Activated CD4-positive, alpha-beta T cell treated with anti-CD3 and anti-CD28 coated beads, Interleukin-2, Interleukin-4, amounts not matched to agents 100 ng/mL and 50 ng/mL, durations not matched to agents 16 hours and 8 hours (primary cell): ENCODE measurements at places on chromosomes 11 and 22.
A peak's percentile ranks its signal among the peaks of the same experiment; 100 is the strongest.

- no peak for DNase-seq
Observed at GRCh38 chr11:19995145-19995544, 165.1 kb downstream of the DBX1 start.

- DNase-seq: no peak
Observed at GRCh38 chr11:22343371-22344032, 5.3 kb downstream of the SLC17A6 start.

GRCh38 chr11:75733431-75734107 lies 15.9 kb downstream of the MOGAT2 start:
- DNase-seq: peak; percentile 6

DNA sequence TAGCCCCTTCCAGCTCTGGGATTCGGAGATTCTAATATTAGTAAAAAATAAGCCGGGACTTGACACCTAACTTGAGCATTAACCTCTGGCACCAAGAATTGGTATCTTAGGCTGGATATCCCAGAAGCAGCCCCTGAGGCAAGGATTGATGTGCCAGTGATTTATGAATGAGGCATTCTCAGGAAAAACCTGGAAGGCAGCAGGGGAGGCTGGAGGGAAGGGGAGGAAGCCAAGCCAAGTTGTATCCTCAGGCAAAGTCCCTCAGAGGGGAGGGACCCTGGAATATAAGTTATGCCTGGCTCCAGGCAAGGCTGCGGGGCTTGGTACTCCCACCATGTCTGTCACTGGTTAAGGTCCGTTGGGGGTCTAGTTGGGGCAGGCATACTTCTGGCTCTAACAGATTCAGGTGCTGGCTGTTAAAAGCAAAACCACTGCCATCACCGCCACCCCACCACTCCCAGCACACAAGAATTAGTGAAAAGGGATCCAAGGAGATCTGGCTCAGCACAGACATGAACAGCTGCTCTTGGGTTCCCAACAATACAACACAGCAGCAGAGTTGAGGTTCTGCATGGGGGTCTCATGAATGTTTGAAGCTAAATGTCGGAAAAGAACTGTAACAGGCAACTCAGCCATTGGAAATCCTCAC lies 29.8 kb downstream of the LMO2 start:
- DNase-seq: no peak

GRCh38 chr11:17014833-17015626 lies 816 bp upstream of the PLEKHA7 start:
- no peak for DNase-seq

GRCh38 chr22:17575681-17576080 lies 12.4 kb downstream of the SLC25A18 start:
- no peak for DNase-seq

DNA sequence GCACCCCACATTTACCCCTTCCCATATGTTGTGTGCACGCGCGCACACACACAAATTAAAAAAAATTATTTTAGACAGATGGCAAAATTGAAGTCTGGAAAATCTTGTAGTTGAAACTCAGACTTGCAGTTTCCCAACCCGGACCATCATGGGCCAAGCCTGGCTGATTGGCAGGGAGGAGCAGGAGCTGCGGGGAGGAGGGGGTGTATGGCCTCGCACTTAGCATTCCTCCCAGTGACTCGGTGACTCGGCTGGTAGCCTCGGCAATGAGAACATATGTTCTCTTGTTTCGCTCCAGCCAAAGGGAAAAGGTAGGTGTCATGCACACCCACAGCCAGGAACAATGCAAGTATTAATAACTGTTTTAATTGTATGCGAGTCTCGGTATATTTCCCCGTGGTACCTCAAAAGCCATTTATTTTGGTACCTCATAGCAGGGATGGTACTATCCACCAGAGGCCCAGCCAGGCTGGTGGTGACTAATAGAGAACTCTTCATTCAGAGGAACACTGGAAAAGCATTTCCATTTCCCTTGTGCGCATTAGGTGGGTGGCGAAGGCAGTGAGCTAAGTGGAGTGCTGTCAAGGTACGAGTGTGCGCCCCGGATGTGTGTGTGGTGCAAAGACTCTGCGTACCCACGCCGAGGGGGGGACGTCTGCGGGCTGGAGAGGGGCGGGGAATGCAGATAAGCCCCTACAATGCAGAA lies 92.5 kb downstream of the DSCAML1 start:
- no peak for DNase-seq

DNA sequence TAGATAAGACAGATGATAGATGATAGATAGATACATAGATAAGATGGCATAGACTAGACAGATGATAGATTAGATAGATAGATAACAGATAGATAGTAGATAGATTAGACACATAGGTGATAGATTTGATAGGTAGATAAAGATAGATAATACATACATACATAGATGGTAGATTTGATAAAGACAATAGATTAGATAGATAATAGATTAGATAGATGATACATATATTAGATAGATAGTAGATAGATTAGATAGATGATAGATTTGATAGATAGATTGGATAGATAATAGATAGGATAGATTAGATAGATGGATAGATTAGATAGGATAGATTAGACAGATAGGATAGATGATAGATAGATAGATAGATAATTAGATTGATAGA lies 327.6 kb downstream of the BRD1 start:
- no peak for DNase-seq

GRCh38 chr22:44615602-44616180 lies 86.3 kb upstream of the PRR5 start:
- no peak for DNase-seq

GRCh38 chr11:75398906-75399305 lies 412 bp upstream of the RPS3 start:
- no peak for DNase-seq

- DNase-seq: no peak
Observed at GRCh38 chr22:29633514-29634312, 30.3 kb downstream of the NF2 start.

GRCh38 chr11:289712-290620 lies 1.0 kb downstream of the PGGHG start:
- DNase-seq: no peak

- no peak for DNase-seq
Observed at GRCh38 chr11:85098996-85099395, 528.1 kb downstream of the DLG2 start.

DNA sequence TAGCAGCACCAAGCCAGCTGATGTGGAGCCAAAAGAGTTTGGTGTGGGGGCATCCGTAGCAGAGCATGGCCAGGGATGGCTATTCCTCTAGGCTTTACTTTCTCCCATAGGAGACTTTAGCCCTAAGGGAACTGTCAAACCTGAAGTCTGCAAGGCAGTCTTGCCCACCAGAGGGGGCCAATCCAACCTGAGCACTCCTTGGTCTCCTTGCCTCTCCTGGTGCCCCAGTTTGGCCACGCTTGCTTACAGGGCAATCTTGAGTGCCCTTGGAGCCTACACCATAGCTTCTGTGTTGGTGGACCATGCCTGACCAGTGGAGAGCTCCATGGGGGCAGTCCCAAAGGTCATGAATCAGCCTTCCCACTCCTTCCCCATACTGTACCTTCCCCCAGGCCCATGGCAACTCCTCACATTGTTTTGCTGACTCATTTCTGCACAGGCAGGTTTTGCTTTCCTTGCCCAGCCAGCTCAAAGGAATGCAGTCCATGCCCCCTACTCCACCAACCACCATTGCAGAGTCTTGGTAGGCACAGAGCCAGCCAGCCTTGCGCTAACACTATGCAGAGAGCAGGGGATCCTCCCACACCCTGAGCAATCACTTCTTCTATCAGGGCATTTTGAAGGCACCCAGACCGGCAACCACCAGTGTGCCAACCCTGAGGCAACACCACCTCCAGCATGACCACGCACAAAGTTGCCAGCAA lies 1421.2 kb upstream of the RAG2 start:
- no peak for DNase-seq

DNA sequence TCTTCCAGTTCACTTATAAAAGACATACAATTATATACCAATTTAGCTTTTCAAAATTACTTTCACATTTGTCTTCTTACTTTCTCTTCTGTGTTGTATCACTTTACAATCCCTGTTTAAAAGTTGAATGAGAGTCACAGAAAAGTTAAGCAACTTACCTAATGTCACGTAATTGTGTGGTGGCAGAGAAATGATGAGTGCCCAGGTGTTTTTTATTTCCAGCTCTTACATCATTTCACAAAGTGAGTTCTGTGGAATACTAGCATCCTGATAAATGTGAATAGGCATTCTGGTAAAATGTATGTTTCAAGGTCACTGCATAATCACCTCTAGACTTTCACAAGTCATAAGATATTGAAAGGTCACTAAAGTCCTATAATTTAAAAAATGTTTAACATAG lies 133.0 kb upstream of the FIBIN start:
- no peak for DNase-seq

DNA sequence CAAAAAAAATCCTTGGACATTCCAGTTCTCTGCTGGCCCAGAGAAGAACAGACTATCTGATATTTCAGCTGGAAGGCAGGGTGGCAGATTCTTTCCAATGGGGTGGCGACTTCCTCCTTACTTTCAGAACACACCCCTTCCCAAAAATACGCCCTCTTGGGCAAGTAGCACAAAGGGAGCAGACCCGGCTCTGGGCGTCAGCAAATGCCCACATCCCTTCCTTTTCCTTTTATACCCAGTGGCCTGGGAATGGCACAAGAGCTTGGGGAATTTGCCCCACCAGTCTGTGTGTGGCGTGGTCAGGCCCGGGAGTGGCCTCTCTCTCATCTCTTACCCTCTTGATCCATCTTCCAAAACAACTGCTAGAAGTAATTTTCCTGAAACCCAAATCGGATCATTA lies 33.0 kb upstream of the NUP160 start:
- DNase-seq: no peak

GRCh38 chr11:74297484-74297883 lies 14.0 kb downstream of the P4HA3 start:
- no peak for DNase-seq

GRCh38 chr22:42214633-42215415 lies 55.6 kb downstream of the TCF20 start:
- no peak for DNase-seq

- DNase-seq: no peak
Observed at GRCh38 chr22:43707648-43708047, 104.5 kb downstream of the EFCAB6 start.

DNA sequence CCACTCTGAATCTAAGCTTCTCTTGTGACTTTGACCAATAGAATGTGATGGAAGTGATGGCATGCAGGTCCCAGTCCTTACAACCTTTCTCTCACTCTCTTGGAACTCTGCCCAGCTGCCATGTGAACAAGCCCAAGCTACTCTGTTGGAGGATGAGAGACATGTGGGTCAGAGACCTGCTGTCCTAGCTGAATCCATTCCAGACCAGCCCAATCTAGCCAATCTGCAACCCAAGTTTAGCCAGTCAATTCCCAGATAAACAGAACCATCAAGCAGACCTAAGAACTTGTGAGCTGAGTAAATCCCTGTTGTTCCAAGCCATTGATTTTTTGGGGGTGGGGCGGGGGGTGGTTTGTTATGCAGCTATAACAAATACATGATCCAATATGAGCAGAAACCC lies 69.2 kb upstream of the GRK3 start:
- no peak for DNase-seq

- no peak for DNase-seq
Observed at GRCh38 chr11:17077240-17077519, 287 bp downstream of the RPS13 start.

DNA sequence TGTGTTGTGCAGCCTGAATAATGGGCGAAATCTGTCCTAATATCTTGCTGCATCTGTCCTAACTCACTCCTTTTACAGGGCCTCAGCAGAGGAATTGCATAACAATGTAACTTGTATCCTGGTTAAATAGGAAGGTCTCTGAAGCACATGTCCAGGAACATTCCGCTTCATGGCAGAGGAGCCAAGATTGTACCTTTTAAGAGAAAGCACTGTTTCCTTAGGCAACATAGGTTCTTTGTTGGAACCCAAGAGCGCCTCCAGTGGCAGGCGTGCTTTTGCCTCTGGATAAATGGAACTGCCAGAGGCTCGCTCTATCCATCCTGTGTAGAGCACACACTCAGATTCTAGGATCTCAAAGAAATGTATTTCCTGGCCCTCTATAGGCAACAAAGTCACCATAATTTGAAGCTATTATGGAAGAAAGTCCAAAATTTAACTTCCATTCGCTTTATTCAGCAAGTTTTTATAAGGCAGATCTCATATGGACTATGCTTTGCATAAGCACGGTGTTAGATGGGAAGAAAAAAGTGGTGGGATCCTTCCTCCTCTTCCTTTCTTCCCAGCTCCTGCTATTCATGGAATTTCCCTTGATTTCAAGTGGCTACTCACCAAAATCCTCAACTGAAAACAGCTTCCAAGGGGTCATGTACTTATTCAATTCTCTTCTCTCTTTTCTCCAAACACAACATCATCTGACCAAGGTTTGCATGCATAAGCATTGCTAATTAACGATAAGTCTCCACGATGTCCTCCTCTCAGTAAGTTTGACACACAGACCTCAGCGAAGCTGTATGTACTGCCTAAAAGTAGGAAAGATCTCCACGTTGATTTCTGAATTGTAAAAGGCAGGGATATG lies at the start of gene BLID:
Gene BLID, minus strand, starts transcription at position 692 of the 856 bp plus-strand sequence. Its CDS starts 293 bp downstream, at position 399.
- no peak for DNase-seq

DNA sequence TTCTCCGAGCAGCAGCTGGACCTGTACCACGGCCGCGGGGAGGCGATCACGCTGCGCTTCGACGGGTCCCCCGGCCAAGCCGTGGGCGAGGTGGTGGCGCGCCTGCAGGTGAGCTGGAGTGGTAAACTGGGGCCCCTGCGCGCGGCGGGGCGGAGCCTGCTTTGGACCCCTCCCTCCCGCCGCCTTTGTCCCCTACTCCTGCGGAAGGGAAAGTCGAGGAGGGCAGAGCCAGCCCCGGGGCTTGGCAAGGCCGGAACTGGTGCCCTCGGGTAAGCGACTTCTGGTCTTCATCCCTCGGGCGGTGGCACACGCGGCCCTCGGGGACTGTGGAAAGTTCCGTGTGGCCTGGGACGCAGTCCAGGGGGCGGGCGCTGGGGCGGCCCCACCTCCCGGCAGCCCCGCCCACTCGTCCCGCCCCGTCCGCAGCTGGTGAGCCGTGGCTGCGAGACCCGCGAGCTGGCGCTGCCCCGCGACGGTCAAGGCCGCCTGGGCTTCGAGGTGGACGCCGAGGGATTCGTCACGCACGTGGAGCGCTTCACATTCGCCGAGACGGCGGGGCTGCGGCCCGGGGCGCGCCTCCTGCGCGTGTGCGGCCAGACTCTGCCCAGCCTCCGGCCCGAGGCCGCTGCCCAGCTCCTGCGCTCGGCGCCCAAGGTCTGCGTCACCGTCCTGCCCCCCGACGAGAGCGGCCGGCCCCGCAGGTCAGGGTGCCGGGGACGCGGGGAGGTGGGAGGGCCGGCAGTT lies 9.2 kb downstream of the SIPA1 start:
- DNase-seq: no peak

- no peak for DNase-seq
Observed at GRCh38 chr11:60792521-60792920, 7.4 kb downstream of the MS4A10 start.

GRCh38 chr11:125553357-125553756 lies 15.9 kb upstream of the EI24 start:
- no peak for DNase-seq
